Naive thymus-derived CD8-positive, alpha-beta T cell (primary cell): ENCODE measurements at places on chromosomes 7 and 10. TPM values are rescaled to one million over a fixed set of nuclear protein-coding genes. Genes with fewer than 3 reads are reported as not detected.

Gene AGBL3
- polyA plus RNA-seq: 1.8 TPM

Gene OGDHL
- polyA plus RNA-seq: not detected

Gene HSPA12A
- not detected for polyA plus RNA-seq

Gene CALCR
- polyA plus RNA-seq: not detected

Gene IGF2BP3
- polyA plus RNA-seq: not detected

Gene CPN1
- polyA plus RNA-seq: not detected

Gene PPP1R17
- not detected for polyA plus RNA-seq

Gene PDE6C
- not detected for polyA plus RNA-seq

Gene FAM241B
- 16.0 TPM for polyA plus RNA-seq

Gene CFAP58
- polyA plus RNA-seq: not detected

Gene DLG5
- 0.04 TPM for polyA plus RNA-seq
